ENCODE measurements at places on chromosomes 12 and 14.

- DNase-seq: no peak
Measured at GRCh38 chr12:94977766-94978468, 25.6 kb downstream of the NDUFA12 start.

DNA sequence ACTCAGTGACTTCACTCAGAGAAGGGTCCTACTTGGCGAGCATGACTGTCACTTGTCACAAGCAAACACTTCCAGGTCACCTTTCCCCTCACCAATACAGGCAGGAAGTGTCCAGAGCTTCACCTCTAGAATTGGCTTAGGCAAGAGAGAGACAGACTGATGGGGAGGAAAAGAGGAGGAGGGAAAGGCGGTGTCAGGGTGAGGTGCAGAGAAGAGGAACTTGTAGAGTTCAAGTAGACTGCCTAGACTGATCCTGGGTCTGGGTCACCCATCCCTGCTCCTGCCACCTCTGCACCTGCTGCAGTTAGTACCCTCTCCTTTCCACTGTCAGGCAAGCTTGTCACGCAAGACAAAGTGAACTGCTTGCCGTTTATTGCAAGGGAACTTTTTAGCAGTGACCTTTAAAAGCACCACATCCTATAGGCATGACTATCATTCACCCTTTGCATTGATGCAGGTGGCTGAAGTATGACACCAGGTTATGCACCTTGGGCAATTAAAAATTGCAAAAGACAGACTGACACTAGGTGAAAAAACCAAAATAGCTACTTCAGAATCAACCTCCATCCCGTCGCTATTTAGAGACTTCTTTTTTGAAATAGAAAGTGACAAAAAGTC is 292.4 kb downstream of the SYT1 start:
- no peak for DNase-seq

- no peak for DNase-seq
Measured at GRCh38 chr12:119613319-119613936, 19.9 kb downstream of the TMEM233 start.

DNA sequence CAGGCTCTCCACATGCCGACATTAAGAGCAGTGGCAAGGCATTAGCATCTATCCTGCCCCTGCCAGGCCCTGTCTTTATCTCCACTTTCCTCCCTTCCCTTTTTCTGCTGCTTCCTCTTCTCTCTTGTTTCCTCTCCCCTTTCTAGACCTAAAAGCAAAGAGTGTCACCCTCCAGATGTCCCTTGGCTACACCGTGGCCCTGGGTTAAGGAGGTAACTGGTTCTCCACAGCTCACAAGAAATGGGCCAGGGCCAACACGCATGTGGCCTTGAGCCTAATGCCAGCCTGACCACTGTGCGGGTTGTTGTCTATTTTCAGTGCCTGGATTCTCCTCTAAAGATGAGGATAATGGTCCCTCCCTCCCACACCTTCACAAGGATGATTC is 41.7 kb upstream of the DDX11 start:
- DNase-seq: peak; percentile 45

GRCh38 chr14:75595226-75595625 is 16.8 kb downstream of the FLVCR2 start:
- no peak for DNase-seq
